ENCODE measurements at places on chromosomes 4 and X. TPM values are rescaled to one million over a fixed set of nuclear protein-coding genes. Genes with fewer than 3 reads are reported as not detected.

- H3K4me1 ChIP-seq: no peaks in the 10 kb centered on the region
- H3K27me3 ChIP-seq: no peaks in the 10 kb centered on the region
- no peaks in the 10 kb centered on the region for H3K36me3 ChIP-seq
- no peak overlapping the region for H3K27ac ChIP-seq
These were observed 127.9 kb downstream of the OR13H1 start for GRCh38 chrX:131671735-131672134.

GRCh38 chr4:52932591-52933470 lies 70.7 kb downstream of the RASL11B start:
- H3K4me3 ChIP-seq: no peak overlapping the region
- H3K27me3 ChIP-seq: no peaks in the 10 kb centered on the region
- H3K27ac ChIP-seq: no peak overlapping the region

DNA sequence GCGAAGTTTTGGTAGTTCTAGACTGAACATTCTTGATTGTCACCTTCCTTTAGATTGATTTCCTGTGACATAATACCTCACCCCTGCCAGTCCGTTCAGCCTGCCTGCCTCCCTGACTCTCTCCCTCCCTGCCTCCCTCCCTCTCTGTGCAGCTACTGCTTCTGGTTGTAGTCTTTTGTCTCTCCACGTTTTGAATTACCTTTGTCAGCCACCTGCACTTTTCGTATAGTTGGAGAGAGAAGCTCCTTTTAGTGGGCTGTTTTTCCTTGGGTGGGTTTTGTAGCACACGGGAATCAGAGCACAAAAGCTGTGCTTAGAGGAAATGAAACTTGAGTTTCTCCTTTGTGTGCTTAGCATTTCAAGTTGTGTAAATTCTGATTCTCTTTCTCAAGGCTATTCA lies 32.6 kb upstream of the MSMO1 start:
- H3K36me3 ChIP-seq: peaks cover 9% of the 10 kb centered on the region
- no peak overlapping the region for H3K4me3 ChIP-seq
- DNase-seq: no peak
- H3K4me1 ChIP-seq: no peaks in the 10 kb centered on the region

GRCh38 chr4:168960716-168961115 lies 49.3 kb downstream of the CBR4 start:
- H3K36me3 ChIP-seq: no peaks in the 10 kb centered on the region
- no peaks in the 10 kb centered on the region for H3K4me1 ChIP-seq
- DNase-seq: no peak
- H3K27me3 ChIP-seq: no peaks in the 10 kb centered on the region

- H3K4me1 ChIP-seq: no peaks in the 10 kb centered on the region
- no peak overlapping the region for H3K27ac ChIP-seq
- H3K36me3 ChIP-seq: peaks cover 20% of the 10 kb centered on the region
- no peak for DNase-seq
- H3K27me3 ChIP-seq: no peaks in the 10 kb centered on the region
These were observed 137.4 kb downstream of the PDLIM5 start for GRCh38 chr4:94588896-94589693.

GRCh38 chr4:168531305-168531704 lies 34.5 kb downstream of the PALLD start:
- H3K27me3 ChIP-seq: no peaks in the 10 kb centered on the region
- H3K36me3 ChIP-seq: peaks cover 53% of the 10 kb centered on the region
- H3K4me3 ChIP-seq: no peak overlapping the region
- peaks cover 68% of the 10 kb centered on the region for H3K4me1 ChIP-seq
- DNase-seq: peak; percentile 86

DNA sequence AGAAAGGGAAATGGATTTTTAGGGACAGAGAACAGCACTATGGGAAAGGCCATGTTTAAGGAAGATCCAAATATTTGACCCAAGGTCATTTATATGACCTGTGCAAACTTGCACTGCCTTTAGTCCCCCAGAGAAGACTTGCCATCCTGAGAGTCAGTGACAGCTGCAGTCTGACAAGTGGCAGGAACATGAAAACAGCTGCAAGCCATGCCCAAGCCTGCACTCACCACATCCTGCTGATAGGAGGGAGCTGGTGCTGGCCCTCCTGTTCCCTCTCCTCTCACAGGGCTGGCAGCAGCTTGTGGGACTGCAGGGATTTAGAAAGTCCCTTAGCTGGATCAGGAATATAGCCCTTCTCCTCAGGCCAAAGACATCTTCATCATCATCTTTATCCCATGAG lies 187.7 kb downstream of the RAP1GDS1 start:
- H3K4me3 ChIP-seq: no peak overlapping the region
- H3K27ac ChIP-seq: no peak overlapping the region
- H3K4me1 ChIP-seq: no peaks in the 10 kb centered on the region

DNA sequence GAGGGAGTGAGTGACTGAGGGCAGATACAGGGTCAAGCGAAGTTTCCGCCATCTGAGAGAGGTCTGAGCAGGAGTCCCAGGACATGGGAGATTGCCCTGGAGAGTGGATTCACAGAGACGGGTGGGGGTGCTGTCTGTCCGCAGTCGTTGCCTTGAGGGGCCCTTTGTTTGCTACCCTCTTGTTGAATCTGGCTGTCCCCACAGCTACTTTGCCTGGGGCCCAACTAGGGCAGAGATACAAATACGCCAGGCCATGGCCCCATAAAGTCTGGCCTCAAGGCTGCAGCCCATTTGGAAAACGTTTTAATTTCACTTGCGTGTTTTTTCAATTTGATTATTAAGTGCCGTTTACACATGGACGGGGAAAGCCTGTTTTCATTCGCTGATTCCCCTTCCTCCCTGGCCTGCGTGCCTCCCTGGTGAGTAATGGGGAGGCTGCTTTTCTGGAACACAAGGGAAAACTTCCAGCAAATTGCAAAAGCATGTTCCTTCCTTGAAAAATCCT lies 134.4 kb downstream of the SMIM20 start:
- no peaks in the 10 kb centered on the region for H3K27me3 ChIP-seq
- DNase-seq: no peak
- H3K27ac ChIP-seq: no peak overlapping the region
- no peak overlapping the region for H3K4me3 ChIP-seq
- no peaks in the 10 kb centered on the region for H3K36me3 ChIP-seq

DNA sequence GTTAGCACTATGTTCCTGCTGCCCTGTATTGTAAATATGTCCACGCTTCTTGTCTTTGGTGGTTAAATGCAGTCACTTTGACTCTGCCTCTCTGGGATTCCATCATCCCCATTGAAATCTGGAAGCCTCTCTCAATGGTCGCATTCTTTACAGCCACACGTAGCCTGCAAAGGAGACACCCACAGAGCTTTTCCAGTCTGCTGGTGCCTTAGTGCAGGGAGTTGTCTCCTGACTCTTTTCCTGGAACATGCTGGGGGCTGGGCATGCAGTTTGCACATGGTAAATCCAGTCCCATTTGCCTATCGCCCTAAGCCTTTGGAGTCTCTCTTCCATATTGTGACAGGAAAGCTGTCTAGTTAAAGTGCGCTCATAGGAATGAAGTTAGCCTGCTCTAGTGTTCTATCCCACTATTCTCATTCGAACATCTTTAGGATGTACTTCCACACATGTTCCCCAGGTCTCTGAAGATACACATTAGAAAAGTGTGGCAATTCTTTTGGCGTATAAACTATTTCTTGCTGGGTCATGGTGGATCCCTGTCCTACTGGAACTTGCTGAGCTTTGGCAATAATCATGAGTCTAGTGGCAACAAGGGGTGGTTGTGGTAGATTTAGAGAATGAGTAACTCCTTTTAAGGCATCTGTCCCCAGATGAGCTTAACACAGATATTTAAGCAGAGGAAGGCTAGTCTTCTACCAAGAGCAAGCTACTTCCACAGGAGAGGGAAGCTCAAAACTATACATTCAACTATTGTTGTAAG lies 33.7 kb downstream of the COQ2 start:
- H3K27me3 ChIP-seq: no peaks in the 10 kb centered on the region
- no peak overlapping the region for H3K27ac ChIP-seq
- peaks cover 26% of the 10 kb centered on the region for H3K4me1 ChIP-seq
- H3K4me3 ChIP-seq: no peak overlapping the region

DNA sequence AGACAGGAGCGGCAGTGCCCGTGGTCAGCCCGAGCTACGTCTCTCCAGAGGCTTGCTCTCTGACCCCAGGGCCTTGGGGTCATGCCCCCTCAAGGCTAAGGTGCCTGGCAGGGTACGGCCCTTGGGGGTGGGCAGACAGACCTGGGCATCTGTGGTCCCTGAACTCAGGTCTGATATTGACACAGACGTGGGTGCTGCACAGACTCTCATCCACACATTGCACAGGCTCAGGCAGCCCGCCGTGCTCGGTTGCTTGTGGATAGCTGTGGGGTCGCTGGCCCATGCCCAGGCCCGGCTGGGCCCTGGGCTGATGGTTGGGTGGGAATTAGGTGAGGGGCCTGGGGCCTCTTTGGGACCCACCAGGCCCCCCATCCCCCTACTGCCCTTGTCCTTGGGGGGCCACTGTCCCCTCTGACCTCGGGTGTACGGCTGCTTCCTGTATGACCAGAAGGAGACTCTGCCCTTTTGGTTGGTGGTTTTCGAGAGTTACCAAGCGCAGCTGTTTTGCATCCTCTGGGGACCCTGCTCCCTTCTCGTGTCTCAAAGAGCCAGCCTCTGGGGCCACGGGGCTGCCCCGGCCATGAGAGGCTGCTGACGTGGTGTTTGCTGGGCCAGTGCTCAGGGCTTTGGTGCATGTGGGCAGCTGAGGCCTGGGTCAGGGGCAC lies 10.1 kb downstream of the FGFRL1 start:
- H3K4me1 ChIP-seq: peaks cover 19% of the 10 kb centered on the region
- DNase-seq: no peak
- no peak overlapping the region for H3K27ac ChIP-seq
- H3K4me3 ChIP-seq: no peak overlapping the region

- H3K36me3 ChIP-seq: no peaks in the 10 kb centered on the region
- no peak overlapping the region for H3K27ac ChIP-seq
- DNase-seq: peak; percentile 3
- H3K27me3 ChIP-seq: no peaks in the 10 kb centered on the region
These were observed 97.9 kb downstream of the ARHGEF9 start for GRCh38 chrX:63686878-63687714.

DNA sequence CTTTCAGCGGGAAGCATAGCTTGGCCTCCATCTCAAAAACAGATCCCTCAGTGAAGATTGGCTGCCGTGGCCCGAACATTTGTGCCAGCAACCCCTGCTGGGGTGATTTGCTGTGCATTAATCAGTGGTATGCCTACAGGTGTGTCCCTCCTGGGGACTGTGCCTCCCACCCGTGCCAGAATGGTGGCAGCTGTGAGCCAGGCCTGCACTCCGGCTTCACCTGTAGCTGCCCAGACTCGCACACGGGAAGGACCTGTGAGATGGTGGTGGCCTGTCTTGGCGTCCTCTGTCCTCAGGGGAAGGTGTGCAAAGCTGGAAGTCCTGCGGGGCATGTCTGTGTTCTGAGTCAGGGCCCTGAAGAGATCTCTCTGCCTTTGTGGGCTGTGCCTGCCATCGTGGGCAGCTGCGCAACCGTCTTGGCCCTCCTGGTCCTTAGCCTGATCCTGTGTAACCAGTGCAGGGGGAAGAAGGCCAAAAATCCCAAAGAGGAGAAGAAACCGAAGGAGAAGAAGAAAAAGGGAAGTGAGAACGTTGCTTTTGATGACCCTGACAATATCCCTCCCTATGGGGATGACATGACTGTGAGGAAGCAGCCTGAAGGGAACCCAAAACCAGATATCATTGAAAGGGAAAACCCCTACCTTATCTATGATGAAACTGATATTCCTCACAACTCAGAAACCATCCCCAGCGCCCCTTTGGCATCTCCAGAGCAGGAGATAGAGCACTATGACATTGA lies 175.4 kb downstream of the FAT4 start:
- no peaks in the 10 kb centered on the region for H3K4me1 ChIP-seq
- H3K27me3 ChIP-seq: no peaks in the 10 kb centered on the region
- H3K27ac ChIP-seq: no peak overlapping the region
- H3K4me3 ChIP-seq: no peak overlapping the region
- DNase-seq: no peak

- no peak for DNase-seq
- H3K27me3 ChIP-seq: no peaks in the 10 kb centered on the region
- H3K4me3 ChIP-seq: no peak overlapping the region
These were observed 413.6 kb downstream of the TRIML1 start for GRCh38 chr4:188552741-188553275.

DNA sequence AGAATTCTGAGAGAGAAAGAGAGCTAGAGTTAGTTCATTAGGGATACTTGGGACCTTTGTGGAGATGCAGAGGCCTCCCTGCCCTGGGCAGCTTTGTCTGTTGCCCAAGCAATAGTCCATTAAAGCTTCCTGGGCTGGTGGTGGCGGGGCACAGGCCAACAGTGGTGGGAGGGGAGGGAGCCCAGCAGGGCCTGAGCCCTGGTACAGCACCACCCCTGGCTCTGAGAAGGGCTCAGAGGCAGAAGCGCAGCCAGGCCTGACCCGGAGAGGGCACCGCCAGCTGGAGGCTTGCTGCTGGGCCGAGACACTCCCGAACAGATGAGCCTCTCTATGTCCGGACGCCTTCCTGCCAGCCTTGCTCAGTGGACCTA lies 65.3 kb downstream of the EFNB1 start:
- no peaks in the 10 kb centered on the region for H3K27me3 ChIP-seq
- no peaks in the 10 kb centered on the region for H3K36me3 ChIP-seq
- H3K4me3 ChIP-seq: no peak overlapping the region
- no peak for DNase-seq
- peaks cover 6% of the 10 kb centered on the region for H3K4me1 ChIP-seq

- H3K27me3 ChIP-seq: no peaks in the 10 kb centered on the region
- H3K4me3 ChIP-seq: peak within 1 kb of the TSS; percentile 51
- peaks cover 40% of the 10 kb centered on the region for H3K4me1 ChIP-seq
These were observed at the start of gene CHST7 for GRCh38 chrX:46573331-46573891. CHST7 (plus strand) TSS chrX:46573765; CDS start chrX:46573932, 167 bp downstream.

DNA sequence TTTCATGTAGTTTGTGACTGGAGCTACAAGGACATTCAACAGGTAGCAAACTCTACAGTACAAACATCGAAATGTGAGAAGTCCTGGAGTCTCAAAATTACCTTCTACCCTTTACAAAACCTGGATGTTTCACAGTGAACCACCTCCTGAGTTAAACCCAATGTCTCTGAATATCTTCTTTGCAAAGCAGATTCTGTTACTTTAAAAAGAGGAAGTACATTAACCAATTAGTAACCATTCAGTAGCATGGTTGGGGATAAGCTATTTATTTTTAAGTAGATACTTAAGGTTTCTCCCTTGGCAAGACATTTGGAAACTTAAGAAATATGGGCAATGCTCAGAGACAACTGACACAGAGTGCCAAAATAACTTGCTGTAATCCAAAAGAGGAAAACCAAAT lies 371.9 kb upstream of the NWD2 start:
- H3K4me1 ChIP-seq: no peaks in the 10 kb centered on the region
- DNase-seq: no peak

- no peaks in the 10 kb centered on the region for H3K4me1 ChIP-seq
- no peak for DNase-seq
- no peak overlapping the region for H3K4me3 ChIP-seq
- no peaks in the 10 kb centered on the region for H3K27me3 ChIP-seq
- H3K36me3 ChIP-seq: no peaks in the 10 kb centered on the region
These were observed 37.4 kb downstream of the STARD8 start for GRCh38 chrX:68684919-68685304.

- H3K4me1 ChIP-seq: no peaks in the 10 kb centered on the region
- DNase-seq: no peak
- H3K36me3 ChIP-seq: no peaks in the 10 kb centered on the region
- no peak overlapping the region for H3K4me3 ChIP-seq
- H3K27me3 ChIP-seq: no peaks in the 10 kb centered on the region
These were observed 12.4 kb downstream of the DCAF8L1 start for GRCh38 chrX:27968878-27969277.

The ANKRD50 gene
- total RNA-seq: 16.5 TPM

The VCX2 gene
- not detected for total RNA-seq

The LRAT gene
- total RNA-seq: 3.8 TPM

The PRSS12 gene
- 13.8 TPM for total RNA-seq

The GABRA4 gene
- not detected for total RNA-seq
